HT-29 (cell line): ENCODE measurements at places on chromosomes 11 and 22.

DNA sequence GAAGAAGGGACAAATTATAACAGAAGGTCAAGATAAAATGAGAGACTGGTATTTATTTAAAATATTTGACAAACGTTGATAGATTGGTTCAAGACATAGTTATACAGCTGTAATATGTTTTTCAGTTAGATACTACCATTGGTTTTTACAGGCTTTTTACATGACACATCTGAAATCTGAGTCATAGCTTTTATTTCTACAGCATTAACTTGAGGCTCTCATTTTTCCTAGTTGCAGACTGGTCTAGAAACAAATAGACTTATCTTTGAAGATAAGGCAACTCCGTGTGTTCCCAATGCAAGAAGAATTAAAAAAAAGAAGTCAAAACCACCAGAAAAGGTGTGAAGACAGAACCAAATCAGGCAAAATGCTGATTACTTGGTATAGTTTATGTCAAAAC, 31.3 kb downstream of the CEP57 start:
- no peak for DNase-seq

DNA sequence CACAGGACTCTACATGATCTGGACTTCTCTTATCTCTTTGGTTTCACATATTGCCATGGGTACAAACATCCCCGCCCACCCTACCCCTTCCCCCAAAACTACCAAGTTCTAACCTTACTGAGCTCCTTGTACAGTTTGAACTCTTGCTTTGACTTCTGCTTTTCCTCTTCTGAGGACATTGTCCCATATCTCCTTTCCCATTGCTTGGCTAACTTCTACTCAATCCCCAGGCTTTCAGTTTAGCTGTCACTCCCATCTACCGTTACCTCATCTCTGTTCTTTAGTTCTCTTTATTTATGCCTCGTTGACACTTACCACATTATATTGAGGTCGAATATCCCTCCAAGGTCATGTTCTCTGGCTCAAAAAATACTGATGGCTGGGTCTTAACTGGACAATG, 393.5 kb upstream of the CADM1 start:
- DNase-seq: no peak

- DNase-seq: peak; percentile 50
Measured at GRCh38 chr11:3745161-3745560, 52.2 kb downstream of the NUP98 start.

DNA sequence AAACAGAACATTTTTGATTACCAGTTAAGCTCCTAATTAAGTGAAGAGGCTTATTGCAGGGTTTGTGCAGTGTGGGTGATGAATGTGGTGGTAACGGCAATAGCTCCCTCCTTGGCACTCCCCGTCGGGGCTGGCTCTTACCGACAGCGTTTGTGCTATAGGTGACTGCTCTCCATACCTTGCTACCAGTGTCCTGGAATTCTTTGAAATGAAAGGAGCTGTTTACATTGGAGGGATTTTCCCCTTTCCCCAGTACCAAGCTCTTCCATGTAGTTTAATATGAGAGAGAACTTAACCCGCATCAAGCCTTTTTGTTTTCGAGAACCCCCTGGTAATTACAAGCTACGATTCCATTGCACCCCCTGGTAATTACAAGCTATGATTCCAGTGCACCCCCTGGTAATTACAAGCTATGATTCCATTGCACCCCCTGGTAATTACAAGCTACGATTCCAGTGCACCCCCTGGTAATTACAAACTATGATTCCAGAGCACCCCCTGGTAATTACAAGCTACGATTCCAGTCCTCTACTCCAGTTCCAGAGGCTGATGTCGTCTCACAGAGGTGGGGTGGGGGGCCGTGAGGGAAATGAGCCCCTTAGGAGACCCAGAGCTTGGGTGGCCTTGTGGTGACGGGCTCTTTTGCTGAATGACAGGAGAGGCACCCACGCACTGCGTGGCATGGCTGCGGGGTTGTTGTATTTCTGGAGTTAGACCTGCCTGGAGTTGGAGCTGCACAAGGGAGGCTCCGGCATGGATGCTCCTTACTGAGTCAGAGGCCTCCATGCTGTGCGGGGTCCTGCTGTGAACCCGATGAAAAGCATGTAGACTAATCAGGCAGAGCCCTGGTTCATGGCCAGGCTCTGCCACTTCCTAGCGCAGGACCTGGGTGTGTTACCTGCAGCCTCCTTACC, 205.3 kb downstream of the TBC1D22A start:
- DNase-seq: no peak

GRCh38 chr11:11985954-11986949, 22.2 kb downstream of the DKK3 start:
- DNase-seq: no peak

DNA sequence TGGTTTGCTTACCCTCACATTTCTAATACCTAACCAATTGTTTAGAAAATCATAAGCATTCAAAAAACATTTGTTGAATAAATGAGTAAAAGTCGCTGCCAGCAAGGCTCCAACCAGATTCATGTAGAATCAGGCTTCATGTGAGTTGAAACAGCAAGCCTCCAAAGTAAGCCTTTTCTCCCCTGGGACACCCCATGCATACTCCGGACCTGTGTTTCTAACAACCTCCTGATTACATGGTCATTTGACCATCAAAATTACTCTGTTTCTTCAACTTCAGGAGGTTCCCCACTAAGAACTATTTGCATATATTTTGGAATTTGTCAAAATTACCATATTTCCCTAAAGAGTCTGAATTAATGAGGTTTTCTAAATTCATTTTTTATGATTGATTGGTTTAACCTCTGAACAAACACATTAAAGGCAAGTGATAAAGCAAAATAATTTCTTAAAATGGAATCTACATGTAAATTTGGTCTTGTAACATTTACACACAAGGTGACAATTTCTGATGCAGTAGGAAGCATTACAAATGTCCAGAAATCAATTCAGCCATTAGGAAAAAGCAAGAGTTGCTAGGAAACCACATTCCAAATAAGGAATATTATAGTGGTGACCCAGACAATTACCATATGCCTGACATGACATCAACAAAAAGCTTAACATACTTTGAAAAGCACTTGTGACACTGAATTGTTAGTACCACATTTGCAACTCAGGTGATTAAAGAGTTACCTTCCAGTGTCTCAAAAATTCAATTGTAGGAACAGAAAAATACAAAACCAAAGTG, 252.6 kb downstream of the GUCY1A2 start:
- no peak for DNase-seq
